ENCODE measurements at places on chromosomes 6 and 20.

DNA sequence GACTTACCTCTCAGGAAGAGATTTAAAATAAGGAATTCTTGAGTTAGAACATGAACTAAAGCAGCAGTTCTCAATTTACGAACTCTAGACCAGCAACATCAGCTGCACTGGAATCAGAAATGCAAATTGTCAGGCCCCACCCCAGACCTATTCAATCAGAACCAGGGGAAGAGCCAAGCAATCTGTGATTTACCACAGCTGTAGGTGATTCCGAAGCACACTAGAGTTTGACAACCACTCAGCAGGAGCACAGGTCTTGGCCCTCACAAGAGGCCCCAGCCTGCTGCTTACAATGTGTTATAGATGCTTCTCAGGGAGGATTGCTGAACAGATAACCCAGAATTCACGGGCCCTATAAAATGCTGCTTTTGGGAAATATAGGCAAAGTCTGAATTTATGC lies 279.2 kb downstream of the PTPRK start:
- DNase-seq: no peak

DNA sequence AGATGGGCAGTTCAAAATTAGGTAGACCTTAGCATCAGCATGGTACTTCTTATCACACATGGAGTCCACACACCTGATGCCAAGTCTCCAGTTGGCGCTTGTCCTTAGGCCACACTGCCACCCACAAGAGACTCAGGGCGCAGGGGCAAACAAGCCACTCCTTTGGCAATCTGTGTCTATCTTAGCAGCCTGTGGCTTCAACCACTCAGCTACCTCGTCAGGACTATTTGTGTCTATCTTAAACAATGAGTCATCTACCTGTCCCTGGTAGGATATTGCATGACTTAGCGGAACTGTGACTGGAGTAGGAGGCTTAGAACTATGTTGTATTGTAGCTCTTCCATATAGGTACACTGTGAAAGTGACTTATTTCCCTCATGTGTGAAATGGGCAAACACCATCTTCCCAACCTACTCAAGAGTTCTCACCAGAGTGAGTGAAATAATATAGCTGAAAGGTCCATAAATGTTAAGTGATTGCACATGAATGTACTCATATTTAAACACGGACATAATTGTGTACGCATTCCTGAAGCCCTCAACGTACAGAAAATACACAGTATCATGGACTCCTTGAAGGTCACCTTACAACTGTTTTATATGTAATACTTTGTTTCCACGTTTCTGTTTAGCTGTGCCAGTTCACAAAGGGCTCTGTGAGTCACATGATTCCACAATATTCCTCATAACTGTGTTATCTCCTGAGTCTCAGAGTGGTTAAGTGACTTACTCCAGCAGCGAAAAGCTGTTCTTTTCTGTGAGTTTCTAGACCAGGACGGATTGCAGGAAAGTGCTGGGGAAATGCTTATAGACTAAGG lies 1.6 kb downstream of the TRIM27 start:
- DNase-seq: no peak

- DNase-seq: peak; percentile 86
These were observed 745.1 kb upstream of the MARCKS start for GRCh38 chr6:113112086-113112485.

DNA sequence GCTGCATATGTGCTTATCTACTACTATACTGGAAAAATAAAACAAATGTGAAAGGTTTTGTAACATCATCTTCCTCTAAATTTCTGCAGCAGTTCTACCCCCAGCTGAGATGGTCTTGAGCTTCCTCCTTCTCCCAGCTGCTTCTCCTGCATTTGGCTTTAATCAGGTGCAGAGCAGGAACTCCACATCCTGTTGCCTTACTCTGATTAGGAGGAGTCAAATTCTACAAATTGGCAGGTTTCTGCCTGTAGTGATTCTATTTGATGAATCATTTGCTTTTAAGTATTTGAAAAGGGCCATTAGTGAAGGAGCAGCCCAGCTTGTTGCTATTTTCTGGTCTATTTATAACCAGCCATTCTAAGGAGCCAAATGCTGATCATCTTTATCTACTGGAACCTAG lies 224.5 kb downstream of the GMDS start:
- peak; percentile 9 for DNase-seq

DNA sequence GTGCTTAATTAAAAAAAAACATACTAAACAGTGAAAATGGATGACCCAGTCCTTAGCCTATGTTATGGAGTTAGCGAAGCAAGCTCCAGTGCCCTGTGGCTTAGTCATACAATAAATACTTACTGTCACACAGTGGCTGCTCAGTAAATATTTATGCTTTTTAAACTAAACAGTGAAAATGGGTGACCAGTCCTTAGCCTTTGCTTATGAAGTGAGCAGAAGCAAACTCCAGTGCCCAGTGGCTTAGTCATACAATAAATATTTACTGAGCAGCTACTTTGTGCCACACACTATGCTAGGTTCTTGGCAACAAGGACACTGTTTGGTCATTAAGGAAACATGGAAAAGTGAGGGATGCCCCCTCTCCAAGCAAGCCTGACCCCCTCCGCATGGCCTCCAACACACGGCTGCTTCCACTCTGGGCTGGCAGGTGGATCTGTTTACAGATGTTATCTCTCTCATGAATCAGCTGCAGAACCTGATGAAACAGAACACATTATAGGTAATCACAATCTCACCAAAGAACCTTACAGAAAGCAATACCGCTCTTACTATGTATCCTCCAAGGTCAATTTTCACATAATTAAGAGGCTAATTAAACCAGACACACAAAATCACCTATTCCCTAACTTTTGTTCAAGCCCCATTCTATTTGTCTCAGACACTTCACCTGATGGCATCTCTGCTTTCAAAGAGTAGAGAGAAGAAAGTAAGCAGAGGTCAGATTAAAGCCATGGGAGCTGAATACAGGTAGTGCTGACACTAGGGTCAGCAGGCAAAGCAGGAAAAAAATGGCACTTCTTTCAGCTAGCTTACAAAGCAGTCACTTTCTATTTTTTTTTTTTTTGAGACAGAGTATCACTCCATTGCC lies 27.3 kb downstream of the CDK5RAP1 start:
- no peak for DNase-seq

- DNase-seq: no peak
These were observed 826.2 kb downstream of the EPHA7 start for GRCh38 chr6:92593201-92593600.
